ENCODE measurements at places on chromosomes 7 and 10.

DNA sequence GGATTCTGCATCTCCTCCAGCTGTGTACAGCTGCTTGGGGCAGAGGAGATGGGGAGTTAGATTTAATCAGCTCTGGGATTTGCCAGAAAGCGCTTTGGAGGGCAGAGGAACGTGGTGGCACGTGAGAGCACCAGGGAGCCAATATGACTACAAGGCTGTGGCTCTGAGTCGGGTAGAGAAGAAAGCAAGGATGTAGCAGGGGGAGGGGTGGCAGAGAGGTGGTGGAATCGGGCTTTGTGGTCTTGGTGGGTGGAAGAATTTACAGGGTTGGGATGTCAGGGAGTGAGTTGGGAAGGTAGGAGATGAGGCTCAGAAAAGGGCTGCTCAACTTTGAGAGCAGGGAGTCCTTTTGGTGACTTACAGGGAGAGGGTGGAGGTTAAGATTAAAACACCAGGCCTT is 113.6 kb downstream of the CCNY start:
- DNase-seq, result no peak

DNA sequence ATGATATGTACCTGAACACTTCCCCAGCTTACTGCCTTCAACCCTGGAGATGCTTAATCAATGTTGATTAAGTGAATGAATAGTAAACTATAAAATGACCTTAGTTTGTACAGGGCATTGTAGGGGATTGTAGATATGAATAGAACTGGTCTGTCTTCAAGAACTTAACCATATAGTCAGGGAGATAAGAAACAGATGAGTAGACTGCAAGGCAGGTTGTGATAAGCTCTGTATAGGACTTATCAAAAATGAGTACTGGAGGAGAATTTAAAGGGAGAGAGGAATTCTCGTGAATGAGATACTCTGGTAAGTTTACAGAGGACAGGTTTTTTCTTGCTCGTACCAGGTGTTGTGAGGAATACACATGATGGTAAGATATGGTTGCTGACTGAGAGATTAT is 27.6 kb downstream of the SGPL1 start:
- peak; percentile 22 for DNase-seq

- no peak for DNase-seq
These were observed 14.4 kb upstream of the TSGA13 start for GRCh38 chr7:130700760-130701159.

DNA sequence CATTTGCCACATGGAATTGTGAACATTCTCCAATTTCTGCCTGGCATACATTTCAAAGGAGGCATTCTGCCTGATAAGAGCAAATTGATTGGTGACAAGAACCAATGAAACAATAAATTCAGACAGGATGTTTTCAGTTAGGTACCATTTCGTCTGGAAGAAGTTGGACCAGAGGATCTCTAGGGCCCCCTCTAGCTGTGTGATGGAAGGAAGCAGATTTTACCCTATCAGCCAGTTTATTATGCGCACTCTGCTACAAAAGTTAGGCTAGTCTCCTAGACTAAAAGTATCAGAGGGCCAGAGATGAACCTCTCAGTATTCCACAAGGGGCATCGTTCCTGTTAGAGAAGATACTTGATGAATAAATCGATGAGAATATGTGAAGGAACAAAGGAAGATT is 118.0 kb downstream of the BUB3 start:
- no peak for DNase-seq

DNA sequence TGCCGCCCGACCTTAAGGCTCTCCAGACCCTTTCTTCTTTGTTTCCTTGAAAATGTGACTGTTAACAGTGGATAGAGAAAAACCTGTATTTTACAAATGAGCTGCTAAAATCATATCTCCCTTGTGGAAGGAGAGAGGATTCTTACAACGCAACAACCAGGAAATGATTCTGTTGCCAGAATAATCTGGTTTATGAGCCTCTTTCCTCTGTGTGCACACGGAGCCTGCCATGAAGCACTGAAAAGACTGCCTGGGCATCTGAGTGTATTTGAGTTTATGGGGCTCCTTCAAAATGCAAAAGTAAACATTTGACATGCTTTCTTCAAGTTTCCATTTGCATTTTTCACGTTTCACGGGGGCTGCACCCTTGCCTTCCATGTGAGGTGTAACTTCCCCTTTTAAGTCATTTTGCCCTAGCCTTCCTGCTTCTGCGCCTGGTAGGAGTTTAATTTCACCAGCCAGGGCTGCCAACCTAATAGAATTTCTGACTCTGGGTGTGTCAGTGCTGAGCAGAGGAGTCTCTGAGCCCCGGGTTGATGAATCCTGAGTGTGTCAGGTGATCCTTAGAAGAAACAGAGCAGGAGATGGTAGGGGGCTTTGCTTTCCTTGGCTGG is 101.2 kb downstream of the GRB10 start:
- DNase-seq, result no peak

- DNase-seq, result no peak
These were observed 10.6 kb downstream of the ZYX start for GRCh38 chr7:143391462-143392404.

DNA sequence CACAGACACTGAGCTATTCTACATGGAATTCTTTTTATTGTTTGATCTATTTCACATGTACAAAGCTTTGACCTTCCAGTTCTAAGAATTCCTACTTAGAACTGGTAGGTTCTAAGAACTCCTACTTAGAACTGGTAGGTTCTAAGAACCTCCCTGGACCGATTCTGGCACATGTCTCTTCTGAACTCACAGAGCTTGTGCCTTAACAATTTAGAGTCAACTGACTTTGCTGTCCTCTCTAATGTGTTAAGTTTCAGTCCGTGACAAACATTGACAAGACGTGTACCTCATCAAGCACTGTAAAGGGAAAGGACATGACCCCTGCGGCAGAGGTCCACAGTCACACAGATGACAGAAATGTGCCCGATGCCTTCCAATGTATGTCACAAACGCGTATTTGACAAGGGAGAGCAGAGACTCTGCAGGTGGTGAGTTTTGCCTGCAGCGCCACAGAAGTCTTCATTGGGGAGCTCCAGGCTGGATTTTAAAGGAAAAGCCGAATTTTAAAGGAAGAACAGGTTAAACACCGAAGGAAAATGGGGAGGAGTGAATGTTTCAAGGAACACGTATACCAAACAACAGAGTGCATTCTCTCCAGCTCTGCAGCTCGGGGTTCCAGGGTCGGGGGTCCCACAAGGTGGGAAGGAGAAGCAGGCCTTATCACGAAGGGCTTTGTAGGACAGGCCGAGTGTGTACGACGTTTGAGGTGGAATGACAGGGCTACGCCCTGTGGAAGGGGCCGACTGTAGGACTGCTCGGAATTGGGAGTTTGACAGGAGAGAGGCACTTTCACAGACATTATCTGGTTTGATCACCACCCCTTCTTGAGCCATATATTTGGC is 161.1 kb upstream of the KLF14 start:
- no peak for DNase-seq

DNA sequence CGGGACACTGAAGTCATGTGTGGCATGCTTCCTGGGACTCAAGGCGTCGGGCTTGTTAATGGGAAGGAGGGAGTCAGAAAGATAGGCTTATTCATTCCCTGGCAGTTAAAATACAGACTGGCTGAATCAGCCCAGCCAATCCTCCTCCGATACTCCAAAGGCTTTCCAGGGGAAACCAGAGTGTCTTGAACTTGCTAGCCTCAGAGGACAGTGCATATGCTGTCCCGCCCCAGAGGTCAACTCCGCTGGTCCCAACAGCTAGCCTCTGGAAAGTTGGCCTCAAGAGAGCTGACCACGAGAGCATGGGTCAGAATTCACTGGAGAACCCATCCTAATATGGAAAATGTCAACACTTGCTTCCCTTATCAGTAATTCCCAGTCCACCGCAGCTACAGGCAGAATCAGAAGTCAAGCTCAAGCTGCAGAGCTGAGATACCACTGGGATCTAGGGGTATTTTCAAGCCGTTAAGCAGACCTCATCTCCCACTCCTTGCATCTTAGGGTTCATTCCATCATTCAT is 43.0 kb downstream of the ELMO1 start:
- DNase-seq, result peak; percentile 88

- DNase-seq, result no peak
These were observed 33.0 kb downstream of the SRPK2 start for GRCh38 chr7:105355701-105356100.

DNA sequence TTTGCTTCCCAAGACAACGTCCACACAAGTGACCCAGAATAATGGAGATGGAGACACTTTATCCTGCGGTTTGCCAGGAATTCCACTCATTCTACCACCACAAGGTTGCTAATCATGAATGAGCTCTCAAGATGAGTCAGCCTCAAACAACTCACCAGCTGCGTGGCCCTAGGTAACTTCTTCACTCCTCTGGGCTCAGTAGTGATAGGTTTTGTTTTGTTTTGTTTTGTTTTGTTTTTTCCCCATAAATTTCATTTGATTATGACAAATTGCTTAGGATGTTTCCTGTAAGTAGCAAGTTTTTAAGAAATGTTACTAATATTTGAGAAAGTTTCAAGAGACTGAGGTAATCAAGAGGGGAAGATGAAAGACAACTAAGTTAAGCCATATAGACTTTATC is 286.8 kb downstream of the PARD3 start:
- DNase-seq, result no peak

DNA sequence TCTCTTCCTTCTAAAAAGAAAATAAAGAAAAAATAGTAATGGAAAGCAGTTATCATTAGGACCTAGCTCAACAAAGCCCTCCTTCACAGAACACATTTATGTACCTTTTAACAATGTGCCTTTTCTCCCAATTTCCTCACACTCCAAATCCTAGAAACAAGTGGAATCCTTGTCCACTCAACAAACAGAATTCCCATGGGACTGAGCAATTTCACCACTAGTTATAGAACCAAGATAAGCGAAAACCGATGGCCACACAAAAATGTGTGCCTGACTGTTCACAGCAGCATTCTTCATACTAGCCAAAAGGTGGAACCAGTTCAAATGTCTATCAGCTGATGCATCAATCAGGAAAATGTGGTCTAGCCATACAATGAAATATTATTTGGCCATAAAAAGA is 17.3 kb downstream of the DCLRE1C start:
- DNase-seq, result no peak

DNA sequence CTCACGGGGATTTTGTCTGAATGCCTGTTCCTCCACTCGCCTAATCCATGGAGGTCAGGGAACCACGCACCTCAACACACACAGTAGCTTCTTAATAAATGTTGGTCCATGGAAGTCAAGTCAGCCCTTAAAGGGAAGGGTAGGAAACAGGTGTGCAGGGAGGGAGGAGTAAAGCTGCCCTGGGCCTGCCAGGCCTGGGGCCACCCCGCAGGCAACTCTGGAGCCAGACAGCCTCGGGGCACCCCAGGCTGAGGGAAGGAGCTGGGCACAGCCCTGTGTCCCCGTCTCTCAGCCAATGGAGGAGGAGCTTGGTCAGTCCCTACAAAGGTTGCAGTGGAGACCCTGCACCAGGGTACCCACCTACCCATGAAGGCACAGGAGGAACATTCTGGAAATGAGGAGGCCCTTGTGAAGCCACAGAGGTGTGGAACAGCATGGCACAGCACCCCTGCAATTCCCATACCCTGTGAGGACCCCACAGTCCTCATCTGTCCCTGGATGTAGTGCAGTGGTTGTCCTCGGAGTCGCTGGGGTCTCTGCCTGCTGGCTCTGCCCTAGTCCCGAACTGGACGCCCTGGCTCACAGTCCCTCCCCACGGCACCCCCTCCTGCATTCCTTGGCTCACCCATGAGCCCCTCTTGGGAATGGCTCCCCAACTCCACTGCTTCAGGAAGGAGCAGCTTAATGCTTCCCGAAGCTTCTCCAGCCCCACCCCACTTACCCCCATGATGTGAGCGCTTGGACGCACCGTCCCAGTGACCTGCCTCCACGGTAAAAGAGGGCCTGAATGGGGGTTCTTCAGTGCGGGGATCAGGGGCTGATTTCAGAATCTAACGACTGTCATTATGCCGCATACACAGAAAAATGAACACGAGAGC is 79.2 kb upstream of the INSIG1 start:
- no peak for DNase-seq
